Activated naive CD4-positive, alpha-beta T cell treated with anti-CD3 and anti-CD28 coated beads, Interleukin-2, amount 10 ng/mL, durations not matched to agents 7 days and 5 days (primary cell): ENCODE measurements at places on chromosomes 7 and 10.

DNA sequence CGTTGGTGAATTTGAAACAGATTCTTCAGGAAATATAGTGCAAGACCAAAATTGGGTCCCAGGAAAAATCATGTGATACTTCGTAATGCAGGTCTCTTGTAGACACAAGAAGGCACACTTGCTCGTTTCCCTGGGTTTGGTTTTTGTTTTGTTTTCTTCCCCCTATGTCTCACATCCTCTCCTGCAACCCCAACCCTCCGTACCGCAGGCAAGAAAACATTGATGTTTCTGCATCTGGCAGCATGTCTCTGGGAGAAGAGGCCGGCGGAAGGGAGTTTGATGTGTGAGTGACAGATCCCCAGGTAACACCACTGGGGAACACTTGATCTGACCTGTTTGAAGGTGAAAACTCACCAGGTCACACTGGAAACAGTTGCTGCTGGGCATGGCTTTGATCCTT lies 718.5 kb downstream of the AUTS2 start:
- DNase-seq, result peak; percentile 67

DNA sequence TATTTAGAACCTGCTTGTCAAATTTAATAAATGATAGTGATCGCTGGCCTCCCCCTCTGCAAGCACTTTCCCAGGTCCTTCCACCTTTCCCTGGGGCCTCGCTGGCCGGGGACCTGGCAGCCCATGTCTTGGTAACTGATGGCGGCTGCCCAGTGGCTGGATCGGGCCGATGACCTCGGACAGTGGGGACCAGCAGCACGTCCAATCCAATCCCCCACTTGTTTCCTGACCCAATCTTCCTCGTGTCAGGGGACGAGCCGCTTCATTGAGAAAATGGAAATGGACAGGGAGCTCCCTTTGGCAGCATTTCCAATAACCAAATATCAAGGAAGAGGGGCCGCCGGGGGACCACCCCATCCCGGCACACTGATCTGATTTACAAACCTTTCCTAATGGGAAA lies 17.2 kb downstream of the EBF3 start:
- DNase-seq, result no peak

DNA sequence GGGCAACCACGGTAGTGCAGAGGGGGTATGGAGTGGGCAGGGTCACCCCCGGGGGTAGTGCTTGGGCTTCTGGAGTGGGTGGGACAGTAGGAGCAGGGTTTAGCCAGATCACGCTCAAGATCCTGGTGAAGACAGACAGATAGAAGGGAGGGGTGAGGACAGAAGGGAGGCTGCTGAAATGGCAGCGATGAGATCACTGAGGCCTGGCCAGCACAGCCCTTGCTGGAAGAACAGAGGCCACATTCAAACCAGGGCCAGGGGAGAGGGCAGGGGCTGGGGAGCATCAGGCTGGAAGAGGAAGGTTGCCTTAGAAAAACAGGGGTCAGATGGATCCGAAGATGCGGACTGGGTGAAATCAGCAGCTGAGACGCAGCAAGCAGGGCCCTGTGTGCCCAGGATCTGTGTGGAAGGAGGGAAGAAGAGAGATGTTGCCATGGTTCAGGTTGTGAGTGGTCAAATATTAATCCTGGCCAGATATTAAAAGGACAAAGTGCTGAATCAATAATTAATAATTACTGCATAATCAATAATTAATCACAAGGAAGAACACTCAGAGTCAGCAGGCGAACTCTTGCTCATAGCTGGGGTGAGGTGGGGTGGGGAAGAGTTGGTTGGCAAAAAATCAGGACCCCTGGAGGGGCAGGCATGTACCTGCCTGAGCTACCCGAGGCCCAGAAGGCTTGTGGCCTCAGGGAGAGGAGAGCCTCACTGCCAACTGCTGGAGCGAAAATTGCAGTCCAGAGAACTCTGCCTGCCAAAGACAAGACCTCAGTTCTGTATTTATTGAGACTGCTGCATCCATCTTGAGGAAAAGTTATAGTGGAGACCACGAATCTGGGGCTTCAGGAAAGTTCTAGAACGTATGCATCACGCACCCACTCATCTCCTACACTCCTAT lies 105.7 kb downstream of the GRB10 start:
- DNase-seq, result no peak

GRCh38 chr7:28397141-28397540 lies 15.2 kb upstream of the CREB5 start:
- DNase-seq, result no peak
